Esophagus squamous epithelium (tissue), 5 donors: ENCODE measurements at places on chromosomes 12 and 14.
A peak's percentile ranks its signal among the peaks of the same experiment; 100 is the strongest.

DNA sequence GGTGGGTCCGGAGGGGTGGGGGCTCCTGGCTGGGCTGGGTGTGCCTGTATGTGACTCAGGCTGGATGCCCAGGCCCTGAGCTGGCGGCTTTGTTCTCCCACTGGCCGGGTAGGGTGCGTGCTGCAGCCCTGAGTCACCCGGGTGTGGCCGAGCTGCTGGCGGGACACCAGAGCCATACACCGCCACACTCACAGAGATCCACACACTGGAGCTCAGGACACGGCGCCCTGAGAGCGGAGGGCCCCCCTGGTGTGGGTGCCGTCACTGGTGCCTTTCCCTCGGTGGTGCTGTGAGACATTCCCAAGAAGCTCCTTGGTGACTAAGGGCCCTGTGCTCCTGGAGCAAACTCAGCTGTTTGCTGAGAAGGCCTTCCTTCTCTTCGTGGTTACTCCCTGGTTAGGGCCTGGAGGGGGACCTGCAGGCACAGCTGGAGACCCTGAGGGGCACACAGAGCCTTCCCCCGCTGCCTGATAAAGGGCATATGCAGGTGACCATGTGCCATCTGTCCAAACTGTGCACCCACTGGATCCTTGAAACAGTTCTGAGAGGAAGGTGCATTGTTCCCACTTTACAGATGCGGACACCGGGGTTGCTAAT is 44.3 kb downstream of the KRT80 start:
- DNase-seq, result peak; percentile 56

DNA sequence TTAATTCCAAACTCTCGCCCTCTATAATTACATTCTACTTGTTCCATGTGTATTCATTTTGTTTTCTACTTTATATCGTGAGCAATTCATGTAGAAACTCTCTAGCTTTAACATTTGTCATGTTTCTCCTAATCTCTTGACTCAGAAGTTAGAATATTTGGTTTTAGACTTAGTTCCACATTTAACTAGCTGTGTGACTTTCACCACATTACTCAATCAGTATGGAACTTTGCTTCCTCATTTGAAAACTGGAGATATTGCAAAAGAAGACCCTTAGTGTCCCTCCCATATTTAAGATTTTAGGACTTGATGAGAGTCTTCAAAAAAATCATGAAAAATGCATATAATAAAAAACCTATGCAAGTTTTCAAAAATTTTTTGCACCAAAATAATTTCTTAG is 447.5 kb downstream of the GXYLT1 start:
- no peak for DNase-seq

DNA sequence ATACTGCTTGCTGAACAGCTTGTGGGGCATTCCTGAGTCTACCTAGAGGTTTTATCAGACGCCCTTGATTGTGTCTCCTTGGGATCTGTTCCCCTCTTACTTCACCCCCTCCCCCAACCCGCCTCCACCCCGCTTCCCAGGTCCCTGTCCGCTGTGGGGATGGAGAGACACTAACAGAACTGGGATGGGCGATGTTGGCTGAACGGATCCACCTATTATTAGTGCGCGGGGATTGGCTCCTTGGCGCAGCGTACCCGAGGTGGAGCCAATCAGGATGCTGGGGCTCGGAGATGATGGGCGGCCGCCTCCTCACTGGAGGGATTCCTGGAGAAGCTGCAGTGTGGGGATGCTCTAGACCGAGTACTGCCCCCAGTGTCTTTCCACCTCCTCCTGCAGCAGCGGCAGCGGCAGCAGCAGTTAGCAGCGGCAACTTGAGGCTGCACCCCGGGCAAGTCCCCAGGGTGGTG is at the start of gene SYT1:
TSS of gene SYT1 (plus strand) at position 372 of the 467 bp plus-strand sequence.
- DNase-seq, result no peak

DNA sequence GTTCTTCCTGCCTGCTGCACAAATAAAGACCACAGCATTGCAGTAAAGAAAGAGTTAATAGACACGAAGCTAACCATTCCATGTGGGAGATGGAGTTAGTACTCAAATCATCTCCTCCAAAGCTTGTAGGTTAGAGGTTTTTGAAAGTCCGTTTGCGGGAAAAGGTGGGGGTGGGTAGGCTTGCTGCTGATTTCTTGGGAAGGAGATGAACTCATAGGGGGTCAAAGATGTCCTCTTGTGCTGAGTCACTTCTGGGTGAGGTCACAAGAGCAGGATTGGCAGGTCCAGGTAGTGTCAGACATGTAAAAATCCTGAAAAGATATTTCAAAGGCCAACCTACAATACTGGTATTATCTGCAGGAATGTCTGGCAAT is 66.4 kb downstream of the PTHLH start:
- DNase-seq, result no peak

DNA sequence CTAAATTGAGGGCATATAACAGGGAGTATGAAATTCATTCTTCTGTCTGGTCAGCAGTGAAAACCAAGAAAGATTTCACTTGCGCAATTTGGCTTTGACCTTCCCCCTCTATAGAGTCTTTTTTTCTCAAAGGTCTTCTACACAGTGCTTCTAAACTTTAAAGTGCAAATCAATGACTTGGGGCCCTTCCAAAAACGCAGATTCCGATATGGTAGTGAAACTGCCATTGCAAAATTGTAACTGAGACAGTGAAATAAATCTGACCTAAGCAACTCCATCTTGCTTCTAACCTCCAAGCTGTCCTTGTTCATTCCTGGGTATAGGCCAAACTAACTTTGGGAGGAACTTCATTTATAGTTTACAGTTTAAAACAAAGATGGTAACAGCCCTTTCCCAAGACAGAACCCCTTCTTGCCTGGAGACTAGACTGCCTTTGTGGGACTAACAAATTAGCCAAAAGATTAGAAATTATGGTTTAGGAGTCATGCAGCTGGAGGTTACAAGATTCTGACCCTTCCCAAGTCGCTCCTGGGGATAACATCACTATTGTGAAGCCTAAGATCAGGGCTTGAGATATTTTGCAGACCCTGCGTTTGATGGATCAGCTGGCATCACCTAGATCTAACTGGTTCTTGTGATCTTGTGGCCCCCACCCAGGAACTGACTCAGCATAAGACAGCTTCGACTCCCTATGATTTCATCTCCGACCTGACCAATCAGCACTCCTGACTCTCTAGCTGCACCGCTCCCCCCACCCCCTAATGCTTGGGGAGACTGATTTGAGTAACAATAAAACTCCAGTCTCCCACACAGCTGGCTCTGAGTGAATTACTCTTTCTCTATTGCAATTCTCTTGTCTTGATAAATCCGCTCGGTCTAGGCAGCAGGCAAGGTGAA is 5.0 kb downstream of the SLC25A21 start:
- DNase-seq, result no peak

DNA sequence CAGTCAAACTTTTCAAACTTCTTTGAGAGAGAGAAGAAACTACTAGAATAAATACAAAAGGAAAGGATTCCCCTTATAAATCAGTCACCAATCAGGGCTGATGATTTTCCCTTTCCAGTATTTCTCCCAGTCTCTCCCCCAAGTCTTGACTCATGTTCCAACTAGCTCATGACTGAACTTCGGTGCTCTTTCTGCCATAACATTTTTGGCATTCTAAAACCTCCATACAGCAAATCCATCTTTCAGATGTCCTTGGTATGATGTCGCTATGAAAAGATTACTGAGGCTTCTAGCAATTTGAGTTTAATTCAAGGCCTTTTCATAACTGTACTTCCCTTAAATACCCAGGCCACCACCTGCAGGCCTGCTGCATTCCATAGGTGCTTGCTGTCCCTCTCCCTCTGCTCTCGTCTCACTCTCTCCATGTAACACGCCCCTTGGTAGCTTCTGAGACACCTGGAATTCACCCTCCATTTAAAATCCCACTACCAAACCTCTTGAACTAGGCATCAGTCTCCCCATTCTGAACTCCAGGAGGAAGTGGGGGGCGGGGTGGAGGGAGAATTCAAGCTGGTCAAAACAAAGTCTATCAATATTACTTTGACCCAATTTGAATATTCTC is 2.4 kb downstream of the PRKD1 start:
- no peak for DNase-seq

- DNase-seq, result no peak
Observed at GRCh38 chr14:105070760-105071137, 5.5 kb upstream of the GPR132 start.

GRCh38 chr14:104639885-104640548 is 35.4 kb upstream of the TMEM179 start:
- DNase-seq, result no peak

DNA sequence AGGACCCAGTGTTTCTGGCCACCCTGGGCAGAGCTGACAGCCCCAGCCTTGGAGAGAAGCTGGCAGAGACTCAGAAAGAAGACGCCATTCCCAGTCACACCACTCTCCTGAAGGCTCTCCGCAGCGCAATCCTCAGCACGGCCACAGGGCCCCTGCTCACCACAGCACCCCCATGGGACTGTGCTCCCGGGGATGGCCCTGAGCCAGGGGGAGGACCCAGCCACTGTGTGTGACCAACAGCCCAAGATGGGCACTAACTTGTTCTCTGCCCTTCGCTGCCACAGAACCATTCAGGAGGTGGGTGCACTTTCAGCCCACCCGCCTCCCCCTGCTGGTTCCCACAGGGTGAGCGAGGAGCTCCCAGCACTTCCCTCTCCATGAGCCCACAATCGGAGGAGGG is 57.1 kb downstream of the CCNK start:
- DNase-seq, result no peak

DNA sequence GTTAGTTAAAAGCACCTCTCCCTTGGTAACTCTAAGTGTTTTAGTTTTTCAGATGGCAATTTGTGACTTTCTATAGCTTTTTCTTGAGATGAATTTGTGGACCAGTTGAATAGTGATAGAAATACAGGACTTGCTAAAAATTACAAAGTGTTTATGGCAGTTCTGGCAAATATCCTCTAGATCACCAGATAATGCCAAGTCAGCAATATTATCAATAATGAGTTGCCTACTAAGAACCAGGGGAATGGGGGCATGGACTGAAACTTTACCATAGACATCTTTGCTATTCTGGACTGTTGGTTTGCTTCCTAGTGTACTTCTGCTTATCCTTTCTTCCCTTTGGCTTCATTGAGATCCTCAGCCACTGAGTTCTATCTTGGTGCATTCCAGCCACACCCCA is 584.2 kb downstream of the DIO2 start:
- no peak for DNase-seq

- DNase-seq, result no peak
Observed at GRCh38 chr12:76768576-76768975, 4.7 kb downstream of the ZDHHC17 start.

- no peak for DNase-seq
Observed at GRCh38 chr12:115253049-115253448, 569.1 kb upstream of the TBX3 start.

GRCh38 chr14:71885301-71885700 is 46.9 kb upstream of the RGS6 start:
- no peak for DNase-seq

DNA sequence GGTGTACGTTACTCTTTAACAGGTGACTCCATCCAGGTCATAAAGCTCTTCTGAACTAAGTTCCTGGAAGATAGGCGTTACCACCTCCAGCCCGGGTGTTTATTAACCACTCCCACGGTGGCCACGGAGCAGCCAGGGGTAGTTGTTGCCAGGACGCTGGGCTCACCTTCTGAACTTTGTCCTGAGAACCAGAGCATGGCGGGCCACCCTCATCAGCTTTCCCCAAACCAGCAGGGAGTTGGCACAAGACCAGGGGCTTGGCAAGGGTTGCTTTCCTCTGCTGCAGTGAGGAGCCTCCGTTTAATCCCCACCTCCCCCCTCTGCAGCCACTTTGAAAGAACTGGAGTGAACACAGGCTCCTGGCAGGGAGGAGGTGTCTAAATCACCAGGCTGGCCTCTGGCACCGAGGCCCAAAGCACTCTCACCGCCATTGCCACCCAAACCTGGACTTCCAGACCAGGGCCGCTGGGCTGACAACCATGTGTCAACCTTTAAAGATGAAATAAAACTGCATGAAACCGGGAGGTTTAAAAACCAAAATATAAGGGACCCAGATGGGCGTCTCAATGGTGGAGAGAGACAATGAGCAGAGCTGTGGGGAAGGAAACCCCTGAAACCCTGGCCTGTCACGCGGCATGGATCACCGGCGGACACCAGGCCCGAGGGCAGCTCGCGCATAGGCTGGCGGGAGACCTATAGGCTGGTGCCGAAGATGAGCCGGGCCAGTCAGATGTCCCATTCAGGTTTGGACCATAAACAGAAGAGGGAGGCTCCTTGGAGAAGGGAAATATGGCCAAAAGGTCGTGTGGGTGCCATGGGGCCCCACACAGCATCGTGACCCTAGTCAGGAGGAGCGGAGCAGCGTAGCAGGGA is 30.9 kb upstream of the TDRD9 start:
- DNase-seq, result no peak

GRCh38 chr14:105986894-105987284 is 460.5 kb downstream of the TMEM121 start:
- no peak for DNase-seq

DNA sequence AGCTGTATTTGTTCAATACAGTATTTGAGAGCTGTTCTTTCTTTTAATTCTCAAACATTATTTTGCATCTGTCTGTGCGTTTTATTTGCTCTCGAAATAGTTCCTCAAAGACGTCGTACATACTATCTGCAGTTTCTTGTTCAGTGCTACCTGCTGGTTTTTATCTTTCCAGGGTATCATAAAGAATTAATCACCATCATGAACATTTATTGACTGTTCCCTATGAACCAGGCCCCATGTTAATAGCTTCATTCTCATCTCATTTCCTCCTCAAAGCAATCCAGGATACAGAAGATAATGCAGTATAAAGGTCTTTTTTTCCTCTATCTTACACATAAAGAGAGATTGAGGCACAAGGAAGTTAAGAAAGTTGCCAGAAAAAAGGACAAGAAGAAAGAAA is 211.8 kb downstream of the DACT1 start:
- no peak for DNase-seq

DNA sequence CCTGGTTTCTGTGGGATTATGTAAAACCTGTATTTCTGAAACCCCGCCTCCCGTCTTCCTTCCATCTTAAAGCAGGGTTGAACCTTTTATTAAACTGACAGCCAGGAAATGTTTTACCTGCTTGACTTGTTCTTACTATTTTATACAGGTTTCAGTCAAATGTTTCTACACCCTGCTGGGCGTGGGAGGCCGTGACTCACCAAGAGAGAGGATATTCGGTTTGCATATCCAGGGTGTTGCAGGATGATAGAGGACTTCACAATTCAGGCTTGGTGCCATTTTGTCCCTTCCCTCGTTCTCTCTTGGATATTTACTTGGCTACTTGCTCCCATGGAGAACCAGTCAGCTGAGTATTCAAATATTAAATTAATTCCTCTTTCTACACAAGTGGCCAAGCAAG is 69.7 kb downstream of the ARF6 start:
- no peak for DNase-seq

DNA sequence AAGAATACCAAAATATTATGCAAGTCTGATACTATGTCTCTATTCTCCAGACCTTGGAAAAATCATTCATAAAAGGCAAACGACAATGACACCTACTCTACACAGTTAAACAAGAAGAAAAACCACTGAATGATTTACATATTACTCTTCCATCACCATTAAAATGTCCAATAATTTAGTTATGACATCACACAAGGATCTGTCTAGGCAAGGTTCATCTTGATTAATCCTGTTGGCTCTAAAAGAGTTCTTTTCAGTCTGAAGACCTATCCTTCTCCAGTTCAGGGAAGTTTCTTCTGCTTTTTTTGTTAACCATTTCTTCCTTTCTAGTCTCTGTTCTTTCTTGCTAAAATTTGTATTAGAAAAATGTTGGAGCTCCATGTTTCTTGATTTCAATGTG is 64.0 kb downstream of the OSBPL8 start:
- DNase-seq, result no peak
